ENCODE measurements at places on chromosomes 6 and 20.

DNA sequence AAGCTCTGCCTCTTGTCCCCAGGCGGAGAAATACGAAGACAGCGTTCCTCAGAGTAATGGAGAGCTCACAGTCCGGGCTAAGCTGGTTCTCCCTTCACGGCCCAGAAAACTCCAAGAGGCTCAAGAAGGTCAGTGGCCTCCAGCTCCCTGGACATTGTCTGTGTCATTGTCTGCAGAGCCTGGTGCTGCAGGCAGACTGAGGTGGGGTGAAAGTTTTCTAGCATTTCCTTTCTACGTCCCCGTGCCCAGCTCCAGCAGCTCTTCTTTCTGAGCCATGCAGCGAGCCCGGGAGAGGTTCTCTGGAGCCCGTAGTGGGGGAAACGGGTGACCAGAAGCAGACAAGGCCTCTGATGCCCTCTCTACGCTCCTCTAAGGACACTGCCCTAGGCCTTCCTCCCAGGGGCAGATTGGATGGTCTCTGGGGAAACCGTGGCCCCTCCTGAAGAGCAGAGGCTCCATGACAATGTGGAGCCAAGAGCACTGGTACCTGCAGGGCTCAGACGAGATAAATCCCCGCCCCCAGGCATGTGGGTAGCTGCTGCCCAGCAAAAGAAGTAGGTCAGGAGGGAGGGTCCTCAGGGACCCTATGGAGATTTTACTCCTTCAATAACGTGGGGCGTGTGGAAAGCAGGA lies 58.4 kb downstream of the EZR start:
- no peak for DNase-seq

DNA sequence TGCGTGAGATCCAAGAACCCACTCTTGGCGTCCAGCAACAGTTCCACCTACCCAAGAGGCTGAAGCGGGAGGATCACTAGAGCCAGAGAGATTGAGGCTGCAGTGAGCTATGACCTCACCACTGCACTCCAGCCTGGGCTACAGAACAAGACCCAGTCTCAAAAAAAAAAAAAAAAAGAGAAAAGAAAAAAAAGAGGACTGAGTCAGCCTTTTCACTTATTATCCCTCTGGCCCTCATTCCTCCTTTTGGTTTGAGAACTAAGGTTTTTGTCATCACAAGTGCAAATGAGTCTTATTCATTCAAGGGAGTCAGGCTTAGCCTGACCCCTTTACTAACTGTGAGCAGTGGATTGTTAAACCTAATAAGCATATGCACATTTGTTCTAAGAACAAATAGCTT lies 37.9 kb upstream of the JARID2 start:
- DNase-seq = no peak

GRCh38 chr6:42947950-42948349 lies 12.6 kb upstream of the GNMT start:
- no peak for DNase-seq

DNA sequence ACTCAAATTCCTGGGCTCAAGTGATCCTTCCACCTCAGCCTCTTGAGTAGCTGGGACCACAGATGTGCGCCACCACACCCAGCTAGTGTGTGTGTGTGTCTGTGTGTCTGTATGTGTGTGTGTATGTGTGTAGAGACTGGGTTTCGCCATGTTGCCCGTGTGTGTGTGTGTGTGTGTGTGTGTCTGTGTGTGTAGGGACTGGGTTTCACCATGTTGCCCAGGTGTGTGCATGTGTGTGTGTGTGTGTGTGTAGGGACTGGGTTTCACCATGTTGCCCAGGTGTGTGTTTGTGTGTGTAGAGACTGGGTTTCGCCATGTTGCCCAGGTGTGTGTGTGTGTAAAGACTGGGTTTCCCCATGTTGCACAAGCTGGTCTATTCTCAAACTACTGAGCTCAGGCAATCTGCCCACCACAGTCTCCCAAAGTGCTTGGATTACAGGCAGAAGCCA lies 28.3 kb downstream of the CDK5RAP1 start:
- DNase-seq = no peak

DNA sequence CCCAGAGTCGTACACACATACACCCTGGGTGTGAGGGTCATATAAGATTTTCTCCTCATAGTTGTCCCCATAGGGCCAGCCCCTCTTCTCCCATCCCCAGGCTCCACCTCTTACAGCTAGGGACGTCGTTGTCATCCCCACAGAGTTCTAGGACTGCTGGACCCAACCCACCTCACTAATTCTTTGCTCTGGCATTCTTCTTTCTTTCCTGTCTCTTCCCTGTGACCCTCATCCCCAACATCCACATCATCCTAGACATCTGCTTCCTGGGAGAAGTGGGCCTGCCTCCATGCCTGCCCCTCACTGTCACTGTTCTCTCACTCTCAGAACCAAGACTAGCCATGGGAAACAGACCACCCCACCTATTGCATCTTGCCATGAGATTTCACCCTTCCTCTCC lies 1.1 kb downstream of the PSMF1 start:
- no peak for DNase-seq

DNA sequence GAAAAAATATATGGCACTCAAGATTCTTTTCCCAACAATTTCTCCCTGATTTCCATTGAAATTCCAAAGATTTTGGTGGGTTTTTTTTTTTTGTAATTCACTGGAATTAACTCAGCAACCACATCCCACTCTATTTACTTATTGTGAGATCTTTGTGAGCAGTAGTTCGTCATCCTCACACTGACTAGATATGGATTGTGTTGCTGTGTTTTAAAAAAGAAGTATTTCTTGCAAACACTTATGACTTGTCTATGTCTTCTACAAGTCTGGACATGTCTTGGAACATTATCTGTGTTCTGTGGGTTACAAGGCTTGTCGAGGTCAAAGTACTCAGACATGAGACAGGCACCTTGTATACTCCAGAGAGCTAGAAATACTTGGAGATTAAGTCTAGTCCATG lies 7.3 kb upstream of the TENT5A start:
- no peak for DNase-seq

DNA sequence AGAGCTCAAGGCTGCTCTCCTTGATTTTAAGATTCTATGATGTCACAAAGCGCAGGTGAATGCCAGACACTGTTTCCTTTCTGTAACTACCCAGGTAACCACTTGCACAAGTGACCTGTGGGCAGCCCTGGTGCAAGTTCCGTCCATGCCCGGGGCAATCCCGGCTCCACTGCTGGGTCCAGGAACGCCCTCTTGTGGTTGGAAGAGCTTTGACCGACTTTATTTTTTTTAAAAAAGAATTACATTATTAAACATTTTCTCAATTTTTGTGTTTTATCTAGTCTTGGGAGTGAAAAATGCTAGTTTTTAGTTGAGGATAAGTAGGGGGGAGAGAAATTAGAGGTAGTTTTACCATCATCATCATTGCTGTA lies 695.2 kb downstream of the QKI start:
- no peak for DNase-seq

- DNase-seq = no peak
Observed at GRCh38 chr20:57192311-57192710, 74.1 kb downstream of the BMP7 start.

DNA sequence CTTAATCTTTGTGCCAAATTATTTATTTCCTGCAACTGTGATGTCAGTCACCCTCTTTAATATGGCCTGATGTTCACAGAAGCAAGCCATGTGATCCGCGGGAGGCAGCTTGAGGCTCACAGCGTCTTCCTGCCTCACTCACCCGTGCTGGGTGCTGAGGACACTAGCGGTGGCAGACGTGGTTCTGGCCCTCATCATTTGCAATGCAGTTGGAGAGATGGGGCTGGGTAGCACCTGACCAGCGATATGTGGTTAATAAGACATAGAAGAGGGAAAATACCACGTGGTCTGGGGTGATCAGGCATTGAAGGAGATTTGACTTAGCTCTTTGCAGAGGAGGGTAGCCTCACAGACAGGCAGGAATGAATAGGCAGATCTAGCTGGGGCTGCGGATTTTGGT lies 264.7 kb downstream of the TMEM242 start:
- no peak for DNase-seq

DNA sequence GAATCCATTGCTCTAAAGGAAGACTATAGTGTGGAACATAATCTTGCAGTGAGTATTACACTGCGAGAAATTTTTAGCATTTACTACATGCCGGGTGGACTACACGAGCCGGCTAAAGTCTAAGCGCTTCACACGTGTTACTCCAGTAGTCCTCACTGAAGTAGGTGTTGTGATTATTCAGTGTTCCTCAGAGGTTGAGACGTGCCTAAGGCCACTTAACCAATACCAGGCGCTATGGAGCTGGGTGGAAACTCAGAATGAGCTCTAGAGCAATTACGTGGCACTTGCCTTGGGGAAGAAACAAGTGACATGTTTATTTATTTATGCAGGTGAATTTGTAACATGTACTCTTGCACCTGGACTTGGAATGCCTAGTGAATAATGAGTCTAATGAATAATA lies 46.4 kb downstream of the SASH1 start:
- DNase-seq = no peak

- DNase-seq = no peak
Observed at GRCh38 chr6:73655341-73655917, 1.6 kb upstream of the SLC17A5 start.

GRCh38 chr20:61371501-61372136 lies 119.6 kb downstream of the CDH4 start:
- DNase-seq = no peak

GRCh38 chr20:46751856-46752255 lies 42.4 kb downstream of the SLC2A10 start:
- no peak for DNase-seq

DNA sequence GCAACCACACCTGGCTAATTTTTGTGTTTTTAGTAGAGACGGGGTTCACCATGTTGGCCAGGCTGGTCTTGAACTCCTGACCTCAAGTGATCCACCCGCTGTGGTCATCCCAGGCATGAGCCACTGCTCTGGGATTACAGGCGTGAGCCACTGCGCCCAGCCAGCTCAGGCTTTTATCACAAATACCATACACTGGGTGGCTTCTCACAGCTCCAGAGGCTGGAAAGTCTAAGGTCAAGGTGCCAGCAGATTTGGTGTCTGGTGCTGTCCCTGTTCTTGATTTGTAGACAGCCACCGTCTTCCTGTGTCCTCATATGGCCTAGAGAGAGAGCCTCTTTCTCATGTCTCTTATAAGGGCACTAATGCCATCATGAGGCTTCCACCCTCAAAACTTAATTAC lies 25.9 kb downstream of the SHLD1 start:
- DNase-seq = no peak

GRCh38 chr6:76420094-76420493 lies 347.6 kb upstream of the IMPG1 start:
- no peak for DNase-seq

DNA sequence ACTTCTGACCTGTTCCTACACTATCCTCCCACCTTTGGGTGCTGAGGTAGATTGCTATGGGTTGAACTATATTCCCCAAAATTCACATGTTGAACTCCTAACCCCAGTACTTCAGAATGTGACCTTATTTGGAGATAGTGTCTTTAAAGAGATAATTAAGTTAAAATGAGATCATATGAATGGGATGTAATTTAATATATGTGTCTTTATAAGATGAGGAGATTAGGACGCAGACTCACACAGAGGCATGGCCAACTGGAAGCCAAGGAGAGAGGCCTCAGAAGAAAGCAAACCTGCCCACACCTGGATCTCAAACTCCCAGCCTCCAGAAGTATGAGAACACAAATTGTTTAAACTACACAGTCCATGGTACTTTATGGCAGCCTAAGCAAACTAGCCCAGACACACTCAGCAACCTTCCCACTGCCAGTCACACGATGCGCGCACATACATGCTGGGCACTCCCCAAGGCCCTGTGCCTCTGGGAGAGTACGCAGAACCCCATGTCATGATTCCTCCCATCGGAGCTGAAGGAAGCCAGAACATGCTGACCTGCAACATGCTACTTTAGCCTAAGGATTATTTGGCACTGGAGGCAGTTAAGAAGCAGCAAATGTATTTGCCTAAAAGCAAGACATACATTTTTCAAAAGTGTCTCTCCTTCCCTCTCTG lies 8.9 kb upstream of the SLC22A1 start:
- no peak for DNase-seq

DNA sequence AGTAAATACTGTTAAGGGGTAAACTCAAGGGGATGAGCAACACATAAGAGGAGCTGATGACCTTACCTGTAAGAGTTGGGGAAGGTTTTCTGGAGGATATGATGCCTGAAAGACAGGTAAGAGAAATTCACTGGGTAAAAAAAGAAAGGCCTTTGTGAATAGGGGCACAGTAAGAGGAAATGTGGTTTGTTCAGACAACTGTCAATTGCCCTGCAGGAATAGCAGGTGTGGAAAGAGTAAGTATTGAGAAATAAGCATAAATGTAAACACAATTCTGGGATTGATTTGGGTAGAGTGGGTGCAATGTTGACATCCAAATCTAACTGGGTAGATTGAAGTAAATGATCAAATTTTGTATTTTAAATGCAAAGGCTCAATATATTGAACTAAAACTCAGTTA lies 670.0 kb downstream of the DHX35 start:
- DNase-seq = no peak

GRCh38 chr20:49775229-49775693 lies 37.4 kb upstream of the SLC9A8 start:
- DNase-seq = no peak

DNA sequence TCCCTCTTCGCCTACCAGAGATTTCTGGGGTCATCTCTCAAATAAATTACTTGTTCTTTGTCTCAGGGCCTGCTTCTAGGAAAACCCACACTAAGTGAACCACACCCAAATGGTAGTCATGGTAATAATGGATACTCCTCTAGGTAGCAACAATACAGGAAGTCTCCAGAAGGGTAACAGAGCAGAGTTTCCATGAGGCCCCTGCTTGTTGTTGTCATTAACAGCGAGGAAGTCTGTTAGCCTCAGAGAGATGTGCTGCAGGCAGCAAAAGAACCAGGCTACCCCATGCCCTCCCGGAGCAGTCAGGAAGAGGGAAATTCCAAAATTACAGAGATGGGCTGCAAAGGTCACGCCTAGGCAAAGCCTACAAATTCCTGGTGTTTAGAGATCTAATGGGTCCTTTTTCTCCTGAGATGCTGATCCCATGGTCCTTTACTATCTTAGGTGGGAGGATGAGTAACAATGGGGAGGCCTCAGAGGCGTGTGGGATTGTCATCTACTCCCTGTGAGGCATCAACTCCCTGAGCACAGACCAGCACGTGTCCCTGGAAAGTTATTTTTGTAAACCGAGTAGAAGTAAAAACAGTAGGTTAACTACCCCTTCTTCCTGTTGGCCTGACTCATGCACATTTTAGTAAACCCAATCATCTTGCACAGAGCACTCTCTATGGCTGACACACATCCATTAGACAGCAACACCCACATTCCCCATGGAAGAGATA lies 10.1 kb downstream of the ISM1 start:
- DNase-seq = no peak

DNA sequence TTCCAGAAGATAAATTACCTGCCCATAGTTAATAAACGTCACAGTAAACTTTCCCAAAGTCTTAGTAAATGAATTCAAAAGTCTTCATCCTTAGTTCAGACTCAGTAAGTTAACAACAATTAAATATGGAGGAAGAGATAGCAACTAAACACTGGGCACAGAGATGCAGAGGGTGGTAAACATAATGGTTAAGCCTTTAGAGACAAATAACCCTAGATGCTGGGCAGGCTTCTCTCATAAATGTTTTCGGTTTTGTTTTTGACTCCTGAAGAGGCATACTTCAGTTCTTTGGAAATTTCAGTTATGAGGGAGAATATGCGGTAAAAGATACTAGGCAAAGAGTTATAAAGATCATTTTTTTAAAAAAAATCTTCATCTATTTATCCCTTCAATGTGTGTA lies 369.8 kb downstream of the FRK start:
- DNase-seq = no peak
